Stimulated activated effector memory CD8-positive, alpha-beta T cell treated with anti-CD3 and anti-CD28 coated beads, Interleukin-12 subunit alpha, Interleukin-12 subunit beta, amount 100 ng/mL, for 72 hours (primary cell): ENCODE measurements at places on chromosomes 3 and 15.

GRCh38 chr15:101570241-101570640 is 80.7 kb upstream of the PCSK6 start:
- DNase-seq: no peak

DNA sequence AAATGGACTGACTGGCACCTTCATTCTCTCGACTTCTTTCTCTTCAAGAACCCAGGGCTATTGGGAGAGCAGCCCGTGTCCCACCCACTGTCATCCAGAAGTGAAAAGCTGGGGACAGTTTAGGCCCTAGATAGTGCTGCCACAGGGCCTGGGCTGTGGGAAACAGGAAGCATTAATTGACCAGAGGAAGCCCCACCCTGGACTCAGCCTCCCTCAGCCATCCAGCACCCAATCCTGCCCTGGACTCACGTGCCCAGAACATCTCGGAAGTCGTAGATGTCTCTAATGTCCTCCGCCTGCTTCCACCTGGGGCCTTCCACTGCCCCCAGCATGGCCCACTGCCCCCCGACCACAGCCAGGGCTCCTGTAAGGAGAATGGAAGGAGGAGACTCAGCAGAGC is 2.3 kb downstream of the CAMK1 start:
- DNase-seq: no peak

- no peak for DNase-seq
These were observed 877.2 kb downstream of the CADM2 start for GRCh38 chr3:85835857-85836440.

GRCh38 chr3:72565593-72565992 is 282.7 kb downstream of the SHQ1 start:
- DNase-seq: no peak

GRCh38 chr15:58947179-58947578 is 13.7 kb upstream of the SLTM start:
- DNase-seq: no peak

DNA sequence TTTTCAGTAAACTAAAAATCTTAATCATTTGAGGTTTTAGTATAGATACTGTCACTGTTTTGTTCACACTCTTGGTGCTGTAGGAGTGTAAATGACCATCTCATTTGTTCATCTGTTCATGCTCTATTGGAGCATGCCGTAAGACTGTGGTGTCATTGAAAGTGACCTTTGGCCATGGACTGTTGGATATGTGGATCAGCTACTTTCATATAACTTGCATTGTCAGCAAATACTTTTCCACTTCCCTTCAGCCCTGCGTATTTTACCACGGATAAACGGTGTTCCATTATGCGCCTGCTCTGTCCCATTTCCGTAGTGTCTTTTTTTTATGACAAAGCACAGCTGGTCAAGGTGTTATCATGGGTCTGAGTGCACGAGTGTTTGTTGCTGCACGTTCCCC is 32.6 kb upstream of the SENP5 start:
- no peak for DNase-seq

GRCh38 chr3:100719136-100719535 is 9.8 kb downstream of the TFG start:
- no peak for DNase-seq

DNA sequence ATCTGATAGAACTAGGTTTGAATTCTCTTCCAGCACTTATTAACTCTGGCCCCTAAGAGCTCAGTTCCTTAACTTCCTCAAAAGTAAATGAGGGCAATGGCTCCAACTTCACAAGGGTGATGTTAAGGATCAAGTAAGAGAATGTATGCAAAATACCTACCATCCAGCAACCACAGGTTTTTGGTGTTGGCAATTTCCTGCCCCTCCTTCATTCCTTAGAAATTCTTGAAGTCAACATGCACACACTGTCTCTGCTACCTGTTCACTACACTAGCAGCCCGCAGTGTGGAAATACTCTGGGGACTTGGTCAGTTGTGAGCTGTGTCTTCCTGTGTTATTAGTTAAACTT is 5.0 kb downstream of the ZBED2 start:
- DNase-seq: no peak

GRCh38 chr3:48664313-48664644 is 1.6 kb upstream of the CELSR3 start:
- no peak for DNase-seq

- peak; percentile 71 for DNase-seq
These were observed 4.6 kb upstream of the EPB42 start for GRCh38 chr15:43225201-43225949.

- DNase-seq: no peak
These were observed 406.8 kb downstream of the MCTP2 start for GRCh38 chr15:94638183-94638582.

DNA sequence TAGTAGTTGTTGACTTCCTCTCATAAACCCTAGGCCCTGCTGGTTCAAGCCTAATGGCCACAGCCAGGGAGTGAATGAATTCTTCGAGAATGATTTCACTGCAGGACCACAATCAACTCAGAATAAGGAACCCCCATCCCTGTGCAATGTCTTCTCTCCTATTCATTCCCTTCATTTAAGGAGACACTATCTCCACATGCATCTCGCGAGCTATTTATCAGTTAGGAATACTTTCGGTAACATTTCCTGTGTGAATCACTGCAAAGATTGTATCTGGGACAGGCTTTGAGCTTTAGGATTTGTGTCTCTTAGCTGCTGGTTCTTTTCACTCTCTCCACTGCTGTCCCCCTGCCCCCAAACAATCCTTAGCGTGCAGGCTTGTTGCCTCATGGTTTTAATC is 94.4 kb downstream of the MYLK start:
- no peak for DNase-seq

DNA sequence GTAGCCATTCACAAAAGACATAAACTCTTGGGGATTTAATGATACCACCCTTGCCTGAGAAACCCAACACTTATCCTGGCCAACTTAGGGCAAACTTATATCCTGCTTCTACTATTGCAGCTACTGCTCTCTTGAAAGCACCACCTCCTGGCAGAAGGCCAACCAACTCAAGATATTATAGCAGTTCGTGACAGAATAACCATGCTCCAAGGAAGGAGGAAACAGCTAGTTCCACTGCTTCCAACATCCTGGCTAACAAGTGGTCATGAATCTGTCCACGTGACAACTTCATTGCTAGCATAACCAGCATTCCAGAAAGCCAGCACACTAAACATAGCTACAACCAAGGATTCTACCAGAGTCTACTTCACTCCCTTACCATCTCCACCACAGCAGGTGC is 1037.5 kb downstream of the TBL1XR1 start:
- DNase-seq: no peak

GRCh38 chr3:53223541-53223966 is 32.3 kb downstream of the TKT start:
- DNase-seq: no peak

GRCh38 chr3:67517781-67518180 is 136.6 kb downstream of the SUCLG2 start:
- no peak for DNase-seq

- DNase-seq: no peak
These were observed 384.5 kb upstream of the IL12A start for GRCh38 chr3:159604151-159604581.

GRCh38 chr15:55778932-55779331 is 36.0 kb upstream of the PRTG start:
- no peak for DNase-seq
